Activated naive CD4-positive, alpha-beta T cell treated with anti-CD3 and anti-CD28 coated beads, Interleukin-2, amount 10 ng/mL, durations not matched to agents 7 days and 5 days (primary cell): ENCODE measurements at places on chromosomes 16 and 17.

- DNase-seq, result peak; percentile 40
Observed at GRCh38 chr16:30786936-30787612, at the start of gene ZNF629. ZNF629 (minus strand) TSS chr16:30787205; CDS start chr16:30784482, 2,723 bp downstream.

- no peak for DNase-seq
Observed at GRCh38 chr16:6160871-6161270, 1063.3 kb upstream of the EEF2KMT start.

DNA sequence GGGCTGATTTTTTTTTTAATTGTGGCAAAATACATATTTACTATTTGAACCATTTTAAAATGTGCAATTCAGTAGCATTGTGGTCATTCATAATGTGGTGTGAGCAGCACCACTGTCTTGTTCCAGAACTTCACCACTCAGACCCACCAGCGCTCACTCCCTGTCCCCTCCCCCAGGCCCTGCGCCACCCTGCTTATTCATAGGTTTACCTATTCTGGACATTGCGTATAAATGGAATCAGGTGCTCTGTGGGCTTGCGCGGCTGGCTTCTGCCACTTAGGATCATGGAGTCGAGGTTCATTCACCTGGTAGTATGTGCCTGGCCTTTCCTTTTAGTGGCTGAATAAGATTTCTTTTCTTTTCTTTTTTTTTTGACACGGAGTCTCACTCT lies 59.4 kb downstream of the NT5M start:
- DNase-seq, result no peak

- no peak for DNase-seq
Observed at GRCh38 chr17:45225051-45225700, 3.5 kb downstream of the FMNL1 start.

GRCh38 chr17:27631411-27631760 lies 398 bp downstream of the LGALS9 start:
- peak; percentile 43 for DNase-seq

- no peak for DNase-seq
Observed at GRCh38 chr17:39393736-39394135, 7.7 kb downstream of the FBXL20 start.

DNA sequence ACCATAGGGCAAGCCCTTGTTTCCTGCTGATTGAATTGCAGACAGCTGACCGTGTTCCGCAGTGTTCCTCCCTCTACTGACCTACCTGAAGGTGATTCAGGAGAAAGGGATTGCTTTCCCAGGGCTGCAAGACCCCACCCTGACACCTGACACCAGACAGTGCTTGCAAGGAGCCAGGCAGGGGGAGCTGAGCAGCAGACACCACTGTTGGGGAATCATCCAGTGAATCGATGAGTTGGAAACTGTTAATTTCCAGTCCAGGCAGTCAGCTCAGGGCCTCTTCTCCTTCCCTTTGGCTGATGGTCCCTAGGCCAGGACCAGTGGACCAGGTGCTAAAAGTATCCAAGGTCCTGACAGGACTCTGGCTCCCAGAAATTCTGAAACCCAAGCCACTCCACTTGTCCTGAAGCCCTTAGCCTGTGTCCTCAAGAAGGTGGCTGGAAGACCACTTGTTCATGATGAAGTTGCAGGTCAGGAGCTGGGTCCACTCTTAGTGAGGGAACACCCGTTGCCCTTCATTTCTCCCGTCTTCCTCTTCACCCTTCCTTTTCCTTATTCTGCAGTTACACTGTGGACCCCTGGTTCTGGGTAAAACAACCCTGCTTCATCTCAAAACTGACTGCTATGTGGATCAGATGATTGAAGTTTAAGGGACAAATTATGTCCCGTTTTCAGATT lies 9.5 kb upstream of the UNK start:
- DNase-seq, result no peak

DNA sequence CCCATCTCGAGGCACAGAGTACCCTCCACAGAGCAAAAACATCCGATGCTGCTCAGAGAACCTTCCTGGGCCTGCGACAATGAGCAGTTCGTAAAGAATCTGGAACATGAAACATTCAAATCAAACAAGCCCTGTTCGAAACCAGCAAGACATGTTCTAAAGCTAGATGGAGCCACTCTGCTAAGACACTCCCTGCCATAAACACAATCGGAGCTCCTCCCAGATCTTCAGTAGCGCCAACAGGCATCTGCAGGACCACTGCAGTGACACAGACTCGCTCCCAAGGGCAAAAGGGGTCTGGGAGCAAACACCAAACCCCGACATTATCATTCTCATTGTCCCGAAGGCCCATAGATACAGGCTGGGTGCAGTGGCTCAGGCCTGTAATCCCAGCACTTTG lies 108.7 kb downstream of the ZFHX3 start:
- DNase-seq, result no peak

DNA sequence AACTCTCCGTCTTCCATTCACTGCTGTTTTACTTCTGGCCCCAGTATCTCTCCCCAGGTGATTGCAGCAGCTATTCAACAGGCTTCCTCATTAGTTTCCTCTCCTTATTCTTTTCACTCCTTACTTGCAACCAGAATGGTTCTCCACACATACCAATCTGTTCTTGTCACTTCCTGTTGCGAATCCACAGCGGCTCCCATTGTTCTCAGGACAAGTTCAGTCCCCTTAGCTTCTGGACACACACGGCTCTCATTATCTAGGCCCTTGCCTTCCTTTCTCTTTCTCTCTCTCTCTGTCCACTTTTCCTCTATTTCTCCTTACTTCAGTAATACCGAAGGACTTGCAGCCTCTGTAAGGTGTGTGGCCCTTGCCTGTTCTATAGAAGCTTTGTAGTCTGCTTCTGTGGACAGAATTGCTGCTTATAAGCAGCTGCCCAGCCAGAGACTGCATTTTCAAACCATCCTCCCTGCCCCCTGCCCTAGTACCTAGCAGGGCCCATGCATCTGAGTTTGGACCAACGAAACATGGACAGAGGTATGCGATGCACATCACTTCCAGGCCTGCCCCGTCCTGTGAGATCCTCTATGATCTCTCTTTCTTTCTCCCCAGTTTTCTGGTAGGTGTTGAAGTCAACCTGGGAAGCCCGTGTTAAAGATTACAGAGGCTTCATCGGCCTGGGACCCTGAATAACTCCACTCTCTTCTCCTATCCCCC lies 45.7 kb downstream of the VAT1L start:
- no peak for DNase-seq

DNA sequence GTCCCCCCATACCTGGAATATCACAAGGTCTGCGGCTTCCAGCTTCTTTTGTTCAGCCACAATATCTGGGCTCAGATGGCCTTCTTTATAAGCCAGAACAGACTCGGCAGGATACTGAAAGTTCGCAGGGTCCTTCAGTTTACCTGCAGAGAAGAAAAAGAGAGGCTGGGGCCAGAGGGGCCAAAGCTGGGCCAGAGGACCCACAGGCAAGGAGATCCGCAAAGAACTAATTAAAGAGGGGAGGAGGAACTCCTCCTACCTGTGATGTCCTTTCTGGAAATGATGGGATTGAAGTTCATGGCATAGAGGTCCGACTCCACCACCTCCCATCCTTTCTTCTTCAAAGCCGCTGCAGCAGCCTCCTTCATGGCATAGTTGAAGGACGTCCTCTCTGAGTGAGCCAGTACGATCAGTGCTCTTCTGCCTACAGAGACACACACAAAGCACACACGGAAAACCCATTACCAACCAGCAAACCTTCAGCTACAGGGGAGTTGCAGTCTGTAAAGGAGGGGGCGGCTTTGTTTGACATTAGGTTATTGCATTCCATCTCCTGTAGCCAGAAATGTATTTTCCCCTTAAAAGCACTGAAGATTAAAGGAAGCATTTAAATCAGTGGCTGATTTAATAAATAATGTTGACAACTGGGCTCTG lies 8.1 kb downstream of the NQO1 start:
- DNase-seq, result no peak

- no peak for DNase-seq
Observed at GRCh38 chr16:48426244-48427141, 41.3 kb upstream of the SIAH1 start.

DNA sequence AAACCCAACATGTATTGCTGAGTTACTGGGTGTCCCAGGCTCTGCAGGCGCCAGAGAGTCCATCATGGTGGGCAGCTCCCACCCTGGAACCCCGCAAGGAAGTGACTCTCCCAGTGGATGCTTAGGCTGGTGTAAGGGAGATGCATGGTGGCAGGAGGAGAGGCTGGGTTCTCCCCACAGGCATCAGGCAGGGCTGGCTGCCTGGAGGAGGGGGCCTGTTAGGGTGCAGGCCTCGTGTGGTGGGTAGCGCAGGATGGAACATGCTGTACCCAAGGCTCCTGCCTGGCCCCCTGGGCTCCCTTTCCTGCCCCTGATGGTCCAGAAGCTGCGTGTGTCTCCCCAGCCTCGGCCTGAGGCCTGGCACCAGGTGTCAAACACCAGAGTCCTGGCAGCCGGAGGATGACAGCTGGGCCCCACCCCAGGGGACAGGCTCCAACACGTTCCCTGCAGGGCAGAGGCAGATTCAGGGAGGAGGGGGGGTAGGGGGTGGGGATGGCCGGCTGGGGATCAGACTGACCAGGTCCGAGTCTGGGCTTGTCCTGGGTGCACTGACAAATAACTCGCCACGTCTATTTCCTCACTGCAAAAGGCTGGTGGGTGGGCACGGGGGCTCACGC lies 40.2 kb upstream of the CIBAR2 start:
- no peak for DNase-seq

DNA sequence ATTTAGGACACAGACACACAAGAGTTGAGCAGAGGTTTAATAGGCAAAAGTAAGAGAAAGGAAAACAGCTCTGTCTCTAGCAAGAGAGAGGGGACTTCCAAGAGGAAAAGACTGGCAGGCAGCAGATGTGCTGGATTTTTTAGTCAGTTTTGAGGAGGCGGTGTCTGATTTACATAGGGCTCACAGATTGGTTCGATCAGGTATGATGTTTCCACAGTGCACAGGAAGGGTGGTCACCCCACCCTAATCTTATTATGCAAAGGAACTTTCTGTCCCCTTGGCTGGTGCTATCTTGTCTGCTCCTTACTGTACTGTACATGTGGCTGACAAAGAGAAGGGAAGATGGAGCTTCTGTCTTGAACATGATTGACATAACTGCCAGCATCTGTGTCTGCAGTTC lies 25.3 kb downstream of the BFAR start:
- peak; percentile 21 for DNase-seq

DNA sequence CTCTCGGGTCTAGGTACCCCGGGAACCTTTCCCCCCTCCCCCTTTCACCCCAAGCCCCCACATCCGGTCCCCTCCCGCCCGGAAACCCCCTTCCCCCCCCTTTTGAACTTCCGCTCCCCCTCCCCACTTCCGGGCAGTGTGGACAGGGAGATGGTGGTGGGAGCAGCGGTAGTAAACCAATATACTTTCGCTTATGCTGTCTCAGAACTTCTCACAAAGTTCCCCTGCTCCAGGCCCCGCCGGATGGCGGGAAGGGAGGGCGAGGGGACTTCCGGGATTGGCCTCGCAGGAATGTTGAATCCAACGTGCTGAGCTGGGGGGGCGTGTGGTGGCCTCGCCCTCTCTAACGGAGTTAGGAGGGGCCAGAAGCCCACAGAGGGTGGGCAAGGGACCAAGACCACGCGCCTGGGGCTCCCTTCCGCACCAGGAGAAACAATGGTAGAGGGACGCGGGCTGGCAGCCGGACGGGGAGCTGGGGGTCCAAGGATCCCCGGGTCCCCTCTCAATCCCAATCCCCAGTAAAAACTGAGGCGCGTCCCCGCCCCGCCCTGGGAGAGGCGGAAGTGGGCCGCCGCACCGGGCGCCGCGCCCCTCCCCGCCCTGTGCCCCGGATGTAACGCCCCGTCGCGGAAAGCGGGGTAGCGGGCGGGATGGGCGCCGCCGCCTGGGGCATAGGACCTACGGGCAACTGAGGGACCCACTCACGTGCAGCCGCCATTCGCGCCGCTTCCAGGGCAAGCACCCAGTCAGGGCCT lies 742 bp downstream of the PFN1 start:
- DNase-seq, result peak; percentile 81

DNA sequence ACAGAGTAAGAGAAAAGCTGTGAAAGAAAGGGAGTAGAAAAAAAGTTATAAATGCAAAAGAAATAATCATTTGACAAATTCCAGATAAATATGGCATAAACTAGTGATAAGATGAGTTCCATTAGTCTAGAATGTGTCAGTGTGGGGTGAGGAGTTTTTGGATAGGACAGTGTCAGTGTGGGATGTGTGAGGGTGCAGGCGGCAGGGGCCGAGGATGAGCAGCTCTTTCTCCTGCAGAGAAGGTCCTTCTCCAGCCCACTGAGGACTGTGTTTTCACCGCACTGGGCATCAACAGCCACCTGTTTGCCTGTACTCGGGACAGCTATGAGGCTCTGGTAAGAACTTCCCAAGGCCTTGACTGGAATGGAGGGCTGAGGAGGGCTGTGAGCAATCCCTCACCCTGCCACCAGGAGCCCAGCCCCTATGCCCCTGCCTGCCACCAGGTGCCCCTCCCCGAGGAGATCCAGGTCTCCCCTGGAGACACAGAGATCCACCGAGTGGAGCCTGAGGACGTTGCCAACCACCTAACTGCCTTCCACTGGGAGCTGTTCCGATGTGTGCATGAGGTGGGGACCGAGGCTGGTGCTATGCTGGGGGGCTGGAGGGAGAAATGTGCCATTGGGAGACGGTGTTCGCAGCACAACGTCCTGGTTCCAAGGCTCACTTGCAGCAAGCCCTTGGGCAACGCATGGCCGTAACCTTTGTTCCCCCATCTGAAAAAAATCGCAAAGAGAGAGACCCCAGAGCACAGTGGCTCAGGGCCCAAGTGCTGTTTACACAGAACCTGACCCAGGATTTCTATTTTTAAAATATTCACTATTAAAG lies 13.1 kb downstream of the RAPGEFL1 start:
- DNase-seq, result peak; percentile 57

GRCh38 chr17:31266042-31266441 lies 31.0 kb downstream of the OMG start:
- no peak for DNase-seq

DNA sequence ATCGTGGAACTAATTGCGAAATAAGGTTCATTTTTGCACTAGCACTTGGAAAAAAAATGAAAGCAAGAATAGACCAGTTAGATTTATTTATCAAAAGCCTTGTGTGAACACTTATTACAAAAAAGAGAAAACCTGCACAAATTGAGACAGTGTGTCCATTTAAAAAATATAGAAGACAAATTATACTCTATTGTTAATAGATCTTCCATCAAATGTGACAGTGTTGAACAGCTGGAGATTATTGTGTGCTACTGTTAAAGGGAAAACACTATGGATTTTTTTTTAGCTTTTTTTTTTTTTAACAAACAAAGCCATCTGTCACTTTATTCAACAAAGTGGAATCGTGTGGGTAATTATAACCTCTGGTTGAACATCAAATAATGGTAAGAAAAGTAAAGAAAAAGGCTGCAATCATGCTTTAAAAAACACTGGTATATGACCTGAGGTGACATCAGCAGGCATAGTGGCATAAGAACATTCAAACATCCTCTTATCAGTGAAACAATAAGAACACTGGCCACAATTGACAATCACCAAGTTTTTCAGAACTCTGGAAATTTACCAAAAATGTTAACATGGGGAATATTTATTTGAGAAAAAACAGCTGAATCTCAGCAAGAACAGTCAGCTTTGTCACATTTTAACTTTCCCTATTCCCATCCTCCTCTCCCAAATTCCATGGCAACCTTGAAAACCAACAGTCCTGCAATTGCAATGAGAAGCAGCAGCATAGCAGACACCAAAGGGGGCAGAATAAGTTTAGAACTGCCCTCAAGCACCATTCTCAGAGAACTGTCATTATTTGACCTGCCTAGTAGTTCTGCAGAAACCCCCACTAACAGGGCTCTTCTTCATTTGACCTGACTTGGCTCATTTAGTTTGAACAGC lies 442.3 kb upstream of the MON1B start:
- DNase-seq, result no peak
